Heart left ventricle (tissue), 16 donors: ENCODE measurements at places on chromosomes 6 and 20. TPM values are rescaled to one million over a fixed set of nuclear protein-coding genes. Genes with fewer than 3 reads are reported as not detected.

- H3K27me3 ChIP-seq, result no peaks in the 10 kb centered on the region
- H3K4me1 ChIP-seq, result peaks cover 16% of the 10 kb centered on the region
- H3K27ac ChIP-seq, result no peak overlapping the region
- DNase-seq, result no peak
- peaks cover 17% of the 10 kb centered on the region for H3K36me3 ChIP-seq
Measured at GRCh38 chr20:41272339-41272738, 45.2 kb downstream of the ZHX3 start.

- H3K4me1 ChIP-seq, result no peaks in the 10 kb centered on the region
- H3K27me3 ChIP-seq, result no peaks in the 10 kb centered on the region
- no peak overlapping the region for H3K27ac ChIP-seq
- no peak overlapping the region for H3K4me3 ChIP-seq
Measured at GRCh38 chr6:137387096-137387764, 107.0 kb downstream of the OLIG3 start.

DNA sequence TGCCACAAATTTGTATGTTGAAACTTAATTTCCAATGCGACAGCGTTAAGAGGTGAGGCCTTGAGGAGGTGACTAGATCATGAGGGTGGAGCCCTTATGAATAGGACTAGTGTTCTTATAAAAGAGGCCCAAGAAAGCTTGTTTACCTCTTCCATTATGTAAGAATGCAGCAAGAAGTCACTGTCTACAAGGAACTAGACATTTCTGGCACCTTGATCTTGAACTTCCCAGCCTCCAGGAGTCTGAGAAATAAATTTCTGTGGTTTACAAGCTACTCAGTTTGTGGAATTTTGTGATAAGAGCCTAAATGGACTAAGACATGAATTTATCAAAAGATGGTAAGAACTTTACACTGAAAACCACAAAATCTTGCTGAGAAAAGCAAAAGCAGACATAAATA, 173.6 kb upstream of the SGK1 start:
- H3K4me1 ChIP-seq, result no peaks in the 10 kb centered on the region
- H3K27me3 ChIP-seq, result no peaks in the 10 kb centered on the region
- no peak for DNase-seq
- no peak overlapping the region for H3K27ac ChIP-seq

DNA sequence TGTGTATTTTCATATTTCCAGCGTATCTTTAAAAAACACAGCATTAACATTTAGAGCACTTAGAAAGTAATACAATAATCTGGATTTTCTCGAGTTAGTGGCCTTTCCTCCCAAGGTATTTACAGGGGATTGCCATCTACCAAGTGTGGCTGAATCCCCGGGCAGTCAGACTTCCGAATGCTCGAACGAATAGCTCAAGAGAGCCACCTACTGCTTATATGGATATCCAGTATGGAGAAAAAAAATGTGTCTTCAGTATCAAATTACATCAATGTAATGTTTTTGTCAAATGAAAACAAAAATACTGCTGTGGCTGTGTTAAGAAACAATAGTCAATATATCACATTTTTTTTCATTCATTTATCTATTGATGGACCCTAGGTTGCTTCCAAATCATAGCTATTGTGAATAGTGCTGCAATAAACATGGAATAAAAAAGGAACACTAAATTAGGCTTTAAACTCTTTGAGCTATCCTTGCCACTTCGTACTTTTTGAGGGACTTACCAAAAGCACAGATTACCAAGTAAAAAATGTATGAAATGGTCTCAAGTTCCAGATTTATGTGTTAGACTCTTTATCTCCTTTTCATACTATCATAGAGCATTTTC, 654.5 kb upstream of the PTCHD4 start:
- no peaks in the 10 kb centered on the region for H3K36me3 ChIP-seq
- H3K4me3 ChIP-seq, result no peak overlapping the region
- H3K4me1 ChIP-seq, result no peaks in the 10 kb centered on the region
- H3K27me3 ChIP-seq, result no peaks in the 10 kb centered on the region

The ADGRG6 gene
- polyA plus RNA-seq, result 1.6 TPM

The CAPN11 gene
- polyA plus RNA-seq, result 0.08 TPM

The HSPA1L gene
- 1.9 TPM for polyA plus RNA-seq
